ENCODE measurements at places on chromosomes 6 and 20.

GRCh38 chr6:130362128-130362527, 3.7 kb upstream of the TMEM200A start:
- no peak for DNase-seq

- DNase-seq = peak; percentile 41
Observed at GRCh38 chr6:131532580-131533039, 40.4 kb upstream of the ARG1 start.

DNA sequence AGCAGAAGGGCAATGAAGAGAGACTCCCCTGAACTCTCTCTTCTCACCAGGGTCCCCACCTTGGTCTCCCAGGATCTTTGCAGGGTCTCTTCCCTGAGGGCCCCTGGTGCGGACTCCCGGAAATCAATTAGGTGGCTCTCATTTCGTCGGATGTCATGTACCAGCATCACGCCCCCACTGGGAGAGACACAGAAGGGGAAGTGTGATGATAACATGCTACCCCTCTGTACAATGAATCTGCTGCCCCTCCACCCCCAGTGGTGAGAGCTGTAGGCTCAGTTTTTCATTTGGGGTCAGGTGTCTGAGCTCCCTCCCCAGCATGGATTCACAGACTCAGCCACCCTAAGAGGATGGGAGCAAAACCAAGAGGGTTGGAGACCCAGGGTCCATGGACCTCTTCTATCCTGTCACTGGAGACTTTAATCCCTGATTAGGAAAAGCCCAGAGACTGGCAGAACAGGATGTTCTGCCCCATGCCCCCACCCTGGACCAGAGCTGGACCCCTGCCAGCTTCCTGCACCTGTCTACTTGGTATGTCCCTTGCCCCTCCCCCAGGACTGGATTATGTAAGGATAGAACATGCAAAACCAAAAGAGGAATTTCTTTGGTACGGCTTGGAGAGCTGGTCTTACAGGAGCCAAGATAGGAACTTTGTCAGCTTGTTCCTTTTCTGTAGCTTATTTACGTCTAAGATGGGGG, 11.1 kb downstream of the GGT7 start:
- no peak for DNase-seq

DNA sequence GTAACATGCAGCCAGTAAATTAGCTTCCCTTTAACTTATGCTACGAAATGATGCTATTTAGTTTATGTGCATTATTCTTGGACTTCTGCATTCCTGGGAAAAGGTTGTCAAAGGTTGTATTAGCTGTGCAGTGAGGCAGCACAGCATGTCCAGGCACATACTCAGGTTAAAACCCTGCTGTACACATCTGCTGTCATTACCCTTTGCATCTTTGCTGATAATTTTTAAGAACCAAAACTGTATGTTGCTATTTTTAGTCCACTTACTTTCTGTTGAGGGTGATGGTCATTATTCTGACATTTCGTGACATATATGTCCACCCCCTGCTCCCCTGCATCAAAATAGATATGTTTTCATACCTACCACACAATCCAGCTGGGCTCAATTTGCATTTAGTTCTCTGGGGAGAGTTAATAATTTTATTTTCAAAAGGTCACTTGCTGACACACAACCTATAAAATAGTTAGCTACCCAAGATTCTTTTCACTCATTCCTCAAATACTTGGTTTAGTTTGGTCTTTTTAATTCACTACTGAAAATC, 142.5 kb upstream of the SPACA1 start:
- DNase-seq = no peak

DNA sequence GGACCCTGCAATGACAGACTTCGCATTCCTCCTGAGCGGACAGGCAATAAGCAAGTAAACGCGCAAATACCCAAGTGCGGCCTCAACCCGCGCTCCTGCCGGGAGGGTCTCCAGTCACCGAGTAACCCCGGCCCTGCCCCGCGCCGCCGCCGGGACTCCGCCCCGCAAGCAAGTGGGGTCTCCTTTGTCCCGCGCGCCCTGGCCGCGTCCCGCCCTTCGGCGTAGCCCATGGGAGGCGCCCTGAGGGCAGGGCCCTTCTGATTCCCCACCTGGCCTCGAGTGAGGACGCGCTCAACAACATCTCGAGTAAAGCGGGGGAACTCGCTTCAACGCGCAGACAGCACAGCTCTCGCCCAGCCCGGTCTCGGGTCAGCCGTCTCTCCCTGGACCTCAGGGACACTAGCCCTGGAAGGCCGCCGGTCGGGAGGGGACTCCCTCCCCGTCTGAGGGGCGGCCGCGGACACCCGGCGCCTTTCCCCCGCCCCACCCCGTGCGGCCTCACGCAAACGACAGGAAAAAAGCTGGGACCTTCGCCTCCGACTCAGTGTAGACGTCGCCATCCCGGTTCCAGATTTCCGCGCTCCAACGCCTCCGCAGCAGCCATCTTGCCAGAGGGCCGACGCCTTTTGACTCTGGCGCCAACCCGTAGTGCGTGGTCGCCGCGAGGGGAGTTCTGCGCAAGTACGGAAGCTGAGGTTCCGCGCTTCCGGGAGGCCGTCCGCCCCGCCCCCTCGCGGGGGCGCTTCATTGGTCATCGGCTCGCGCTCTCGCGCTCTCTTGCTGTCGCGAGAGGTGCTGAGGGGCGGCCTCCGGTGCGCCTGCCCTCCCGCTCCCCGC, 461 bp upstream of the GID8 start:
- DNase-seq = peak; percentile 97

DNA sequence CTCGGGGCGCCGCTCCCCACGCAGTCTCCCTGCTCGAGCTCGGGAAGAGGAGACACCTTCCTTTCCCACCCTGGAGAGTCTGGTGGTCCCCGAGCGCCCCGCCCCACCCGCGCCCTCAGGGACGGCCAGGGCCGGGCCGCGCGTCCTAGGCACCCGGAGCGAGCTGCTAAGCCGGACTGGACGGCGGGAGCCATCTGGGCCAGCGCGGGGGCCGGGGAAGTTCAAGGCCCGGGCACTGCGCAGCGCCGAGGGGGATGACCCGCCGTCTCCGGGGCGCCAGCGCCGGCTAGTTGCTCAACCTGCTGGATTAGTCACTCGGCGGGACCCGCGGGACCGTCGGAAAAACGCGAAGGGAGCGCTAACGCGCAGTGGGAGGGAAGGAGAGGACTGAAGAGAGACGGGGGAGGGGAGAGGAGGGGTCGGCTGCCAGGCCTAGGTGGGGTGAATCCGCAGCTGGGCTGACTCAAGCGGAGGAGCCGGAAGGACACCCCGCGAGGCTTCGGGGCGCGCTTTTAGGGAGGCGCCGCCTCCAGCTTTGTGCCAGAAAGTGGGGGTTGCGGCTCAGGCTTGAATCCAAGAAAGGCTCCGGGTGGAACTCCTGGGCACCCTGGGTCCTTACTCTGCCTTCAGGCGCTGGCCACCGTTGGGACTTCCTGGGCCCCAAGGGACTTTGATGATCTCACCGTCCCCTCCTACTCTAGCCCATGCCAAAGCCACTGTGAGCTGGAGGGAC, 75.7 kb upstream of the FOXP4 start:
- peak; percentile 12 for DNase-seq

- no peak for DNase-seq
Observed at GRCh38 chr20:34403908-34404307, 40.8 kb downstream of the ITCH start.

DNA sequence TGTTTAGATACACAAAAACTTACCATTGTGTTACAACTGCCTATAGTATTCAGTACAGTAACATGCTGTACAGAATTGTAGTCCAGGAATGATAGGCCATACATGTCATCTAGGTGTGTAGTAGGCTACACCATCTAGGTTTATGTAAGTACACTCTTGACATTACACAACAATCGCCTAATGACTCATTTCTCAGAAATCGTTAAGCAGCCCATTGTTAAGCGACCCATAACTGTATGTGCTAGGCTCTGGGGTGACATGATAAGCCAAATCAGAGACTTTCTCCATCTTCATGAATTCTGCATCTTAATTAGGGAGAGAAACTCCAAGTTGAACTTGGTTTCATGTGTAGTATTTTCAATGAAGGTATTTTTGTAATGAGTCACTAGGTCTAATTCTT, 17.2 kb downstream of the STK35 start:
- DNase-seq = no peak

Measured in stimulated activated CD4-positive, alpha-beta T cell treated with anti-CD3 and anti-CD28 coated beads, Interleukin-4, amount 100 ng/mL, for 4 hours (primary cell).